ENCODE measurements at places on chromosomes 6 and 20.

- DNase-seq: no peak
These were observed 42.9 kb upstream of the FABP7 start for GRCh38 chr6:122736616-122737015.

GRCh38 chr6:45021676-45022075, 306.5 kb upstream of the RUNX2 start:
- no peak for DNase-seq

- no peak for DNase-seq
These were observed 58.0 kb downstream of the GNAS start for GRCh38 chr20:58910473-58910872.

- no peak for DNase-seq
These were observed 47.4 kb upstream of the PAK5 start for GRCh38 chr20:9886227-9886626.

DNA sequence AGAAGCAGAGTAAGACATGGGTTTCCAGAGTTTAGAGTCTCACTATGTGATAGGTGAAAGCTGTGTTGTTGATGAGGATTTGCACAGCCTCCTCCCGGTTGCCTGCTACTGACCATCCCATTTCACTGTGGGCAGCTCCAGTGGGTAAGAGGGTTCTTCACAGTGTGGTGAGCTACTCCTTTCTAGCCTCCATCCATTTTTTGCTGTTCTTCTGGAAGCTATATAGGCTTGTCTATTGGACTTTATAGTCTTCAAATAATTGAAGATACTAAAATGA, 13.4 kb downstream of the UST start:
- no peak for DNase-seq

DNA sequence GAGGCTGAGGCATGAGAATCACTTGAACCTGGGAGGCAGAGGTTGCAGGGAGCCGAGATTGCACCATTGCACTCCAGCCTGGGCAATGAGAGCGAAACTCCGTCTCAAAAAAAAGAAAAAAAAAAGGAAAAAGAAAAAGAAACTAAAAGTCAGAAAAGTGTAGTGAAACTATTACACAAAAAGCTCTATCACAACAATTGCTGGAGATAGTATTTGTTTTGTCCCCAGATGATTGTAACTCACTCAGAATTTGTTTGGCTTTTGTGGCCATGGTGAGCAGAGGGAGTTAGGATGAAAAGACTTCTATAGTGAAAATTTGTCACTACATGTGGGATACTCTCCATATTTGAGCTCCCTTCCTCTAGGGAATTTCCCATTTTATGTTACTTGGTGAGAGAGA, 5.2 kb upstream of the GOPC start:
- DNase-seq: no peak
